ENCODE measurements at places on chromosomes 11 and 22.

DNA sequence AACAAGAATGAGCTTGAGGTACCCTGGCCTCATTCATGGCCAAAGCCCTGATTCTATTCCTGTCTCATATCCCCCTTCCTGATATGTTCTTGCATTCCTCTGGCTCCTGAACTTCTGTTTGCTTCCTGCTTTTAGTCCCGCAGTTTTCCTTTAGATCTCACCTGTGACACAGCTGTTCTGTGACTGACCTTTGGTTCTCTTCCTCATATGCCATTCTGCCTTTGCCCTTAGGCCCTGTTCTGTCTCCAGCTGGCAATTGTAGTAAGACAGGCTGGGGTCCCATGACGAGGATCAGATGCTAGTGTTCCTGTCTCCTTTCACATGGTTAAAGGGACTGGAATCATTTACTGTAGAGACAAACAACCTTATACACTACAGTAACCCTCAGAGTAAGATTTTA is 59.0 kb upstream of the PDE3B start:
- H3K4me3 ChIP-seq: no peak overlapping the region
- H3K4me1 ChIP-seq: peaks cover 3% of the 10 kb centered on the region
- DNase-seq: no peak
- no peak overlapping the region for H3K27ac ChIP-seq

- peak overlapping the region; percentile 92 for H3K27ac ChIP-seq
- H3K36me3 ChIP-seq: peaks cover 14% of the 10 kb centered on the region
- no peaks in the 10 kb centered on the region for H3K27me3 ChIP-seq
- peak overlapping the region; percentile 99 for H3K4me3 ChIP-seq
These were observed 2.2 kb downstream of the RPL27A start for GRCh38 chr11:8684600-8685290.

GRCh38 chr11:413120-414081 is 1.4 kb downstream of the SIGIRR start:
- H3K27ac ChIP-seq: no peak overlapping the region
- H3K4me1 ChIP-seq: no peaks in the 10 kb centered on the region
- DNase-seq: no peak
- H3K4me3 ChIP-seq: no peak overlapping the region
- H3K27me3 ChIP-seq: peaks cover 70% of the 10 kb centered on the region
- H3K36me3 ChIP-seq: no peaks in the 10 kb centered on the region

DNA sequence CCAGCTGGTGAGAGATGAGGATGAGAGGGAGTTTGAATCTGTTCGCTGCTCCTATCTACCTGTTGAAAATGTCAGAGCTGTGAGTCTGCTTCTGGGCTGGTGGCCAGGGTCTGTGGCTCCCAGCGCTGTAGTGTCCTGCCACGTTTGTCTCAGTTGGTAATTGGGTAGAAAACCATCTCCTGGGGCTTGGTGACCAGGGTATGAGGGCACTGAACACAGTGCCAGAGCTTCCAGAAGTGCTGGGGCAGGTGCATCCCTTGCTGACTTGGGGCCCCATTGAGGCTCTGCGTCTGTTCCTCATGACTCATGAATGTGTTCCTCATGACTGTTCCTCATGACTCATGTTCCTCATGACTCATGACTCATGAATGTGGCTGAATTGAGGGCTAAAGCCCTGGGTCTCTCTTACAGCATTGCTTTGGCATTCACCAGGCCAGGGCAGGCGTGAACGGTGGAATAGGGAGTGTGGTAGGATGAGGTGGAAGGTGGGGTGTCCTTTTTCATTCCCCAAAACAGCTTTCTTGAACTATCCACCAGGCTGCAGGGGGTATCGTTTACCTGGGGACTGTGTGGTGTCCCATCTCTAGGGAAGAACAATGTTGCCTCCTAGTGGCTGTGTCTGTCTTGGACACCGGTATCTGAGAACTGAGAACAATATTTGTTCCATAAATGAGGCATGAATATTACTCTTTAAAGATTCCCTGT is 139.5 kb downstream of the COMMD9 start:
- no peak overlapping the region for H3K27ac ChIP-seq
- no peaks in the 10 kb centered on the region for H3K36me3 ChIP-seq
- no peaks in the 10 kb centered on the region for H3K27me3 ChIP-seq

DNA sequence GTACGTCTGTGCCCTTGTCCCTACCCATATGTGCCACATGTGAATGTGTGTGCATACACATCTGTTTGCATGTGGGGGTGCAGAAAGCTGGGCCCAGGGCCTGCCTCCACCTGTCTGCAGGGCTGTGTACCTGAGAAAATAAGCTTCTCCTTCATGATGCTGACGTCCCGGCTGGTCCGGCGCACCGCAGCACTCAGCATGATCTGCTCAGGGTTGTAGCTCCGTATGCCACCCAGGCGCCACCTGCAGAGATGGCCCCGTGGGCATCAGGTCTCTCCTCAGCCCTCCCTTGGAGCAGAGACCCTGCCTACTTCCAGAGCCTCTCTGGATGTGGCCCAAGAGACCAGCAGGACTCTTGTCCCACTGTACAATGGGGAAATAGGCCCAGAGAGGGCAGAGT is 3.8 kb upstream of the KLHL35 start:
- H3K27ac ChIP-seq: no peak overlapping the region
- no peaks in the 10 kb centered on the region for H3K4me1 ChIP-seq
- no peak for DNase-seq
- no peak overlapping the region for H3K4me3 ChIP-seq

GRCh38 chr11:14290422-14290821 is 68.6 kb downstream of the RRAS2 start:
- H3K4me3 ChIP-seq: no peak overlapping the region
- peaks cover 8% of the 10 kb centered on the region for H3K4me1 ChIP-seq
- H3K27me3 ChIP-seq: no peaks in the 10 kb centered on the region
- no peaks in the 10 kb centered on the region for H3K36me3 ChIP-seq
- DNase-seq: no peak

All from MM.1S (cell line).